HS-27A (cell line): ENCODE measurements at places on chromosomes 1 and 21.

DNA sequence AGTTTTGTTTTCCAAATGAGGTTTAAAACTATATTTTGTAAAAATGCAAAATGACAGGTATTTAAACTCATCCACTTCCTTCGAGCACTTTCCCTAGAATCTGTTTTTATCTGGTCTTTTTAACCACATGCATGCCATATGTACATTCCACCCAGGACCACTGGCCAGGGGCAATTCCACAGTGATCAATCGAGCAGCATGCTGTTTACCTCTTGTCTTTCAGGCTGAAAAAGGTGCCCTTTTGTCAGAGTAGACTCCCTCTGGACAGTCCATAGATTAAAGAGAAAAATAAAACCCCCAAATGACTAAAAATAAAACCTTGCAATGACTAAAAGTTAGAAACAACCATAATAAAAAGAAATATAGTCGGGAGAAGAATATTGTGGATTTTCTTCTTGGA lies 313.3 kb downstream of the LMO4 start:
- DNase-seq = no peak

DNA sequence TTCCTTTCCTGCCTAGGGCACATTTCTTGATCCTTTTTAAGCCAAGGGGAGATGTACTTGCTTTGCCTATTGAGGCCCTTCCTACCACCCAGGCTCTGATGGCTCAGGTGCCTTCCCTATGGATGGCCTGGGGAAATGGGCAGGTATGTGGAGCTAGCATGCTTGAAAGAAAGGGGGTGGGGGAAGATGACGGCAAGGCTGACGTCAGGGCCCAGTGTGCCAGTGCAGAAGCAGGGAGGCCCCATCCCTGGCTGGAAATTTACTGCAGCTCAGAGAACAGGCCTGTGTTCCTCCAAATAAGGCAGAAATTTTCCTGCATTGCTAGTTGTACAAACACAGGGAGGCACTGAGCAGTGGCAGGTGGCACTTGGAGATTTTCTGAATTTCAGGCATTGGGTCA lies 453.2 kb upstream of the VAMP3 start:
- DNase-seq = no peak

DNA sequence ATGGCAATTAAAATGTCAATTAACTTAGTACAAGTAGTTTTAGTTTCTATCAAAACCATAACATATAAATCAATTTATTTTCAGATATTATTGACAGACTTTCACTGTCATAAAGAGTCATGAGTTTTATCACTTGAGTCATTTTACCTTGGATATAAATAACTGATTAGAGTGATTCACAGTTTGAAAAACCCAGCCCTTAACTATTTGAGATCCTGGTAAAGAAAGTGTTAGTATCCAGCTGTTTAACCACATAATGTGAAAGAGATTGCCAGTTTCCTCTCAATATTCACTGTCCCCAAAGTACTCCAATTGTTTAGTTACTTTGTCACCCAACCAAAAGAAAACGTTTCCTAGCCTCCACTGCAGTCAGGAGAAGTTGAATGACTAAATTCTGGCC lies 91.3 kb downstream of the UCHL5 start:
- DNase-seq = no peak

DNA sequence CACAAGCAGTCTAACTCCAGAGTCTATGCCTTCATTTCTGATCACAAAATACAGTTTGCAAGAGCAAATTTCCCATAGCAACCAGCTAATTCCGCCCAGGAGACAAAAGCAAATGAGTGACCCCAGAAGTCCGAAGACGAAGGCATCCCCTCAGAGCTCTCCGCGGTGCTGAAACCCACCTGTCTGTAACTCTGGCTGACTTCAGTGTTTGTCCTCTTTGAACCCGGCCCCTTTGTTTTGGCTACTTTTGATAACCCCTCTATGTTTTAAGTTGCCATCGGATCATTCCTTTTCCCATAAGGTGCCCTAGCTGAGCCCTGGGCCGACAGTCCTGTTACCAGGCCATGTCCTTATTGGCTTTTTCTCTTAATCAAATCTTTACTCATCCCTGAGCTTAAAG lies 515.8 kb downstream of the PTPRU start:
- no peak for DNase-seq

DNA sequence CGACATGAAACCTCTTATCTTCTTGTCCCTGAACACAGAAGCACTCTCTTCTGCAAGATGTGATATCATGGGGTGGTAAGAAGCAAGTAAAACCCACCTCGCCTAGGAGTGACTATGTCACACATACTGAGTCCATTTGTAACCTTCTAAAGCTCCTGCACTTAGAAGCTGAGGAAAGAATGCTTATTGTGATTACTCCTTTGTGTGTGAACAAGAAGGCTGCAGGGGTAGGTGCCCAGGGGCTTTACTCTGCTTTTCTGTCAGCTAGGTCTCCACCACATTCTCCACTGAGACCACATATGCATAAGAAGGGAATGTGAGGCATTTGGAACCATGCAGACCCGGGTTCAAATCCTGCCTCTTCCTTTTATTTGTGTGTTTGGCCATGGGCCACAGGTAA lies 144.3 kb downstream of the DMRTA2 start:
- no peak for DNase-seq

- no peak for DNase-seq
These were observed 4.4 kb downstream of the F13B start for GRCh38 chr1:197062692-197063091.

- DNase-seq = no peak
These were observed 96.6 kb downstream of the SIPA1L2 start for GRCh38 chr1:232533328-232533727.

DNA sequence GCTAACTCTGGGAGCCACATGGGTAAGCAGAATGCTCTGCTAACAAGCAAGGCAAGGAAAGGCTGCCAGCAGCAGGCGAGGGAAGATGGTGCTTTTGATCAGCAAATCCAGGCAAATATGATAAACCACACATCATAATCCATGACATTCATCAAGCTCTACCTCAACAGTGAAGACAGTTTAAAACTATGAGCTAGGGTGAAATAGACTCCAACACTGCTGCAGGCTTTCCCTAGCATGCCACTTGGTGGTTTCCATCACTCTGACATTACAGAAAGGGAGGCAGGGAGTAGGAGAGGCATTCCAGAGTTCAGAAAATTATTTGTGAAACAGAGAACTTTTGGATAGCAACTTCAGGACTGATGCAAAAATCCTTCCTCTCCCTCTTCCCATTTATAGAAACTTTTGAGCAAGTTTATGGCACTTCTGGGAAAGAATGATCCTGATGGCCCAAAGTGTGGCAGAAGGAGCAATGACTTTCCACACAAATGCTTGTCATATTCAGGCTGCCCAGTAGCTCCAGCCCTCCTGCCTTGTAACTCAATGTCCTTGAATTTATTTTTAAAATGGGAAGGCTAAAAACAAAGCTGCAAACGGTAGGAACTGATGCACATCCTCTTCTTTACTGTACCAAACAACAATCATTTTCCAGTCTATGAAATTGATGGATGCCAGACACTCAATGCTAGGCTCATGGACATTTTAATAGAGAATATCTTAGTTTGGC lies 70.8 kb downstream of the SMYD2 start:
- DNase-seq = no peak

DNA sequence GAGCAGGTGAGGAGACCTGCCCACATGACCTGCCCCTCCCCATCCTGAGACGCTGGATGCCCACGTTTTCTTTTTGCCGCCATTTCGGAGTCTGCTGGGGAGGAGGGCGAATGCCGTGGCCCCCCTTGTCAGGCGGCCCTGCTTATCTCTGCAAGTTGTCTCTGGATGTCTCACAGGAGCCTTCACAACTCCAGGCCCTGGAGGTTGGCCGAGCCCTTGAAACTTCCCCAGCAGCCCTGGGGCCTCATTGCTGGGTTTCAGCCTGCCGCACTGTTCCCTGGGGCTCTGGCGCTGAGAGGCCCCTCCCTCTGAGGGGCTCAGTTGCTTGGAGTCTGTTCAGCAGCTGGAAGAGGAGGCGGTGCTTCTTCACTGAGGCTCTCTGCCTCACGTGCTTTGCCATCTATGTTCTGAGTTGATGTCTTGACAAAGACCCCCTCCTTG lies 29.8 kb upstream of the ZBTB21 start:
- DNase-seq = no peak

DNA sequence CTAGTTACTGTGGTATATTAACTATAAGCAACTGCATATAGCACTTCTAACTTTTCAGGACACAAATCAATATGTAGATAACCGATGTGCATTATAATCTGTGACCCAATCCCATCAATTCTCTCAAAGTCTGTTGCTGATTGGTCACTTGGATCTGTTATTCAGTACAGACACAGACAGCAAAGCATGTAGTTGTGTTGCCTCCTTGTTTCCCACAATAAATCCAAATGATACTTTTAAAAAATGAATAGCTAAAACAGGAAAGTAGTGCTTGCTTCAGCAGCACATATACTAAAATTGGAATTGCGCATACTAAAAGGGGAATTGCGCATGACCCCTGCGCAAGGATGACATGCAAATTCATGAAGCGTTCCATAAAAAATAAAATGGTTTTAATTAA lies 28.1 kb downstream of the NDC1 start:
- DNase-seq = no peak

DNA sequence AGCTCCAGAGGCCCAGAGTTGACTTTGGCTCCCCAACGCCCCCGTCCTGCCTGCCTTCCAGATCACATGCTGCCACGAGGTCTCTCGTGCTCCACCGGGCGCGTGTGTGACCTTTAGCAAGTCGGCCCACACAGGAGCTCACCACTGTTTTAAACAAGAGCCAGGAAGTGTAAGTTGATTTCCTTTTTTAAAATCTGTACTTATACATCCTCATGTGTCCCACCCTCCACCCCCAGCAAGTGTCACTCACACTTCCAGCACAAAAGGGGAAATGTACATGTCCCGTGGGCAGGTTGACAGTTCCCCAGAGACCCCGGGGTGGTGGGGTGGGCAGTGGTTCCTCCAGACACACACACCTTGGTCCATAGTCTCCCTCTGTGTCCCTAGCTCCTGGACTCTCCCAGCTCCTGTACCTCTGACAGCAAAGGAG lies 84.4 kb downstream of the STUM start:
- DNase-seq = no peak

- no peak for DNase-seq
These were observed 554.3 kb upstream of the B3GALT2 start for GRCh38 chr1:193740762-193741161.

- DNase-seq = no peak
These were observed 117.2 kb downstream of the FASLG start for GRCh38 chr1:172776071-172776470.

GRCh38 chr1:56773341-56774066 lies 45.7 kb downstream of the FYB2 start:
- no peak for DNase-seq

DNA sequence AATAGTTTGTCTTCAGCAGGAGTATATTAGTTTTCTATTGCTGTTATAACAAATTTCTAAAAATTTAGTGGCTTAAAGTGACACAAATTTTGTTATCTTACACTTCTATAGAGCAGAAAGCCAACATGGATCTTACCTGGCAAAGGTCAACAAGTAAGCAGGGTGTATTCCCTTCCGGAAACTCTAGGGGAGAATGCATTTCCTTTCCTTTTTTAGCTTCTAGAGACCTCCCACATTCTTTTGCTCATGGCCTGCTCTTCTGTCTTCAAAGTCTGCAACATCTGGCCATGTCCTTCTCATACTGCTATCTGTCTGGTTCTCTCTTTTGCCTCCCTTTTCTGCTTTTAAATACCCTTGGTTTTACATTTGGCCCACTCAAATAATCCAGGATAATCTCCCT lies 242.6 kb downstream of the ZNF648 start:
- DNase-seq = no peak

DNA sequence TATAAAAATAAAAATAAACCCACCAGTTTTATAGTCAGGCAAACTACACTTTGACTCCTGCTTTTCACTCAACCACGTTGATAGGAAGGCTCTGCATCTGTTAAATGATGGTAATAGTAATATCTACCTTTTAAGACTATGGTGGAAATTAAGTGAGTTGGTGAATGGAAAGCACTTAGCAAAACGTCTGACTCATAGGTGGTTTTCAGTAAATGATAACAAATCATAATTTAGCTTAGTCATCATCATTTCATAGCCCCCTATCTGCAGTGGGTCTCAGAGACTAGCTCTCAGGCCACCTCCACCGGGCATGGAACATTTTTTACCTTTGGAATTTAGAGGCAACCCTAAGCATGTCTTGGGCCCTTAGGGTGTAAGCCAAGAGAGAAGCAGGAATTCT lies 160.0 kb downstream of the PDE4B start:
- DNase-seq = no peak

GRCh38 chr1:192580351-192580962 lies 4.9 kb downstream of the RGS1 start:
- DNase-seq = peak; percentile 17

GRCh38 chr1:11691928-11692711 lies 610 bp downstream of the DRAXIN start:
- DNase-seq = no peak

DNA sequence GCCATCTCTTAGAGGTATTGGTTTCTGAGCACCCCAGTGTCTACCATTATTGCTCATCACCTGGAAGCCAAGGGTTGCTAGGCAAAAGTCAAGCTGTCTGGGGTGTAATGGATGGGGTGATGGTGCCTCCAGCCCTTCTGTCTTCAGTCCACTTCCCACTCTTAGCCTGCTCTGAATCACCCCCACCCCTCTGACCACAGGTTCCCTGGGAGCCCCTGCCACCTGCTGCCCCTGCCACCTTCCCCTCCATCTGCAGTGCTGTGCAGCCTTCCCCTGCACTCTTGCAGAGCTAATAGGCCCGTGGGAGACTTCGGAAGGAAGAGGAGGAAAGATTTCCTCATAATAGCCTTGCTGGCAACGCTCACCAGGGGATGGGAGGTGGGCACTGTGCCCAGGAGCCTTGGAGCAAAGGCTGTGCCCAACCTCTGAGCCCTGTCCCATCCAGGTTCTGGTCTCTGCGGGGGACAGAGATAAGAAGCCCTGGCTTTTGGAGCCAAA lies 35.5 kb downstream of the CAPN2 start:
- no peak for DNase-seq

DNA sequence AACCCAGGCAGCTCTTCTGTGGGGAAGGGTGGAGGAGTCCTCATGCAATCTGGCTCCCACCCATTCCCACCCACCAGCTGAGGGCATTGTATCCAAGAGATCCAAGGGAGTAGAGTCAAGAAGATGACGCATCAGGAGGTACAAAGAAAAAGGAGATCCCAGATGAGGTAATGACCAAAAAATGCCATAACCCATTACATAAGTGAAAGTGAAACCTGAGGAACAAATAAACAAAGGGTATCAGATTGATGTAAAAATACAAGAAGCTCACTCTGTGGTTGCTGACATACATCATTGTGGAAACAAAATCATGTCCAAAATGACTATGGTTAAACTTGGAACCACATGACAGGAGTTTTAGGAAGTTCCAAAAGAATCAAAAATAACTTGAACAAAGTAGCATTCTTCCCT lies 42.5 kb downstream of the CCN1 start:
- peak; percentile 94 for DNase-seq

GRCh38 chr21:21737186-21737585 lies 739.0 kb downstream of the NCAM2 start:
- DNase-seq = no peak

- DNase-seq = no peak
These were observed 180.2 kb upstream of the MAP1LC3C start for GRCh38 chr1:242178924-242179708.

GRCh38 chr1:160726498-160727315 lies 12.3 kb upstream of the SLAMF7 start:
- DNase-seq = no peak
